NCI-H226 (cell line): ENCODE measurements at places on chromosomes 7 and 10.

DNA sequence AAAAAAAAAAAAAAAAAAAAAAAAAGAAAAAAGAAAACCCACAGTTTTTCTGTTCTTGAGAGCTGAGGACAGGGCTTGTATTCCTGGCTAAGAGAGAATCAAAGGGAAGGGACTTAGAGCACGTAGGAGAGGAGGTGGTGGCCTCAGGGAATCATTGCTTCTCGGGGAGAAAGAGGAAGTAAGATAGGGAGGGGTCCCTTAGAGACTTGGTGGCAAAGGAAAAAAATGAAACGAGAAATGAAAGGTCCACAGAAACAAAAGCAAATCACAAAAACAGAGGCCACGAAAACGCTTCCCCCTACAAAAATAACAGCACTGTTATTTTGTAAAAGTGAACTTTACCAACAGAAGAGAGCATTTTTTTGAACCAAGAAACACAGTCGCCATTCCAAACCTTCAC is 323.1 kb upstream of the GALNT17 start:
- DNase-seq = no peak

DNA sequence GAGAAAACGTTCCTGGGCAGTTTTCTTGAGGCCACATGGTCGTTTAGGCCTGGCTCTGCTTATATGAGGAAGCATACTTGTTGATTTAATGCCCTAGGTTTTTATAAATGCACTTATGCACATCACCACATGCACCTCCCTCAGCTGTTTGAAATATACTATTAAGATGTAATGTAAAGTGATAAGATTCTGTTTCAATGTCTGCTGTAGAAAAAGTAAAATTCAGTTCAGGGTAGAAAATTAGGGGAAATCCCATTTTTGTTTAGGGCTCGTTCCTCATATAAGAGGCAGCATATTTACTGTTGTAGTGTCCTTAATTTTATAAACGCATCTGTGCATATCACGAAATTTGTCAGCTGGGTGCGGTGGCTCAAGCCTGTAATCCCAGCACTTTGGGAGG is 7.8 kb upstream of the CAMK1D start:
- no peak for DNase-seq

DNA sequence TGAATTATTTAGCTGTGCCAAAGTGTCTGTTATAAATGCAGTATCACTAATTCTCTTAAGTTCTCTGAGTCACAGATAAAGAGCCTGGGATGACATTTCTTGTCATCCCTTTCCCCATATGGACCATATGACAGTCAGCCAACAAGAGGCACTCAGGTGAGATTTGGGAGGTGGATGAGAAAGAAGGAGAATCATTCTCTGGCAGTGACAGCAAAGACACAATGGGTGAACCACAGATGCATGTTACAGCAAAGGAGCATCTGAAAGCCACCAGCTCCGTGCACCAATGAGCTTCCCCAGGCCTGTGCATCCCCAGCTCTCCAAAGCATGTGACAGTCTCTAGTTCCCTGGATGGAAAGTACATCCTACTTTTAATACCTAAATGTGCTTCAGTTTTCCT is 10.8 kb downstream of the GIMAP6 start:
- no peak for DNase-seq

DNA sequence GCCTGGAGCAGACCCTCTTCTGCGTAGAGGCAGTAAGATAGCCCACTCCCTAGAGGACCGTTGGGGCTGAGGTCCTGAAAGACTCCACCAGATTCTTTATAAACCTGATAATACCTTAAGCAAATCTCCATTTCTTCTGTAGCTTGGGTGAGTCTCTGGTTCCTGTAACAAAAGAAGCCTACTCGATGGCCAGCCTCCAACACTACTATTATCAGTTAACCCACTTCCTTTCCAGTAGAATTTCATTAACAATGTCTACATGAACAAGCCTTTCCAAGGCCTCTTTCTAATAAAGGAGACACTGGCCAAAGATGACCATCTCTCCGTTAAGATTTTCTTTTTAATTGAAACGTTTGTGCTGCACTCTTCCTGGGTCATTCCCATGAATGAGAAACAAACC is 201.7 kb upstream of the KCTD7 start:
- no peak for DNase-seq

GRCh38 chr7:73887762-73888161 is 26.8 kb downstream of the TMEM270 start:
- no peak for DNase-seq

DNA sequence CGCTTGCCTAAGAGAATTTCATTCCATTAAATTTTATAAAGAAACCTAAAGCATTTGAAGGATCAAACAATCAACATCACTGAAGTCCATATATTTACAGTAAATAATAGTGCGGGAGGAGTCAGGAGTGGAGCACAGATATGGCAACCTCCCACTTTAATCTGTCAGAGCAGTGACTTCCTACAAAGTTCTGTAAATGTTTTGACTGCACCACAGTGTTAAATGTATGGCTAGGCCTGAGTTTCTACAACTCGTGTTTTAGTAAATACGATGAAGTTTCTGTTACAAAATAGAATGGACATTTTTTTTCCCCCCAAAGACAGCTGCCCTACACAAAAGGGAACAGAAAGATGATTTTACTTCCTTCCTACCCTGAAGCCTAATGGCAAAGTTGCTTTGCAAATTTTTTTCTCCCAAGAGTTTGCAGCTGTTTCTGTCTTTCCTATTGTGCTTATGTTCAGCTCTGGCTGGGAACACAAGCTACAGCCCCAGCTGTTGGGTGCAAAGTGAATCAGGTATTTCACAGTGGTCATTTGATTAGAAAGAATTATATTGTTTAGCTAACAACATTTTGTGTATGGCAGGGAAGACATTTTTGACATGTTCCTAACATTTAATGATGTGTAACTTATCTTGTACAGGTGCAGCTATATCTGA is 62.1 kb downstream of the MET start:
- DNase-seq = no peak

DNA sequence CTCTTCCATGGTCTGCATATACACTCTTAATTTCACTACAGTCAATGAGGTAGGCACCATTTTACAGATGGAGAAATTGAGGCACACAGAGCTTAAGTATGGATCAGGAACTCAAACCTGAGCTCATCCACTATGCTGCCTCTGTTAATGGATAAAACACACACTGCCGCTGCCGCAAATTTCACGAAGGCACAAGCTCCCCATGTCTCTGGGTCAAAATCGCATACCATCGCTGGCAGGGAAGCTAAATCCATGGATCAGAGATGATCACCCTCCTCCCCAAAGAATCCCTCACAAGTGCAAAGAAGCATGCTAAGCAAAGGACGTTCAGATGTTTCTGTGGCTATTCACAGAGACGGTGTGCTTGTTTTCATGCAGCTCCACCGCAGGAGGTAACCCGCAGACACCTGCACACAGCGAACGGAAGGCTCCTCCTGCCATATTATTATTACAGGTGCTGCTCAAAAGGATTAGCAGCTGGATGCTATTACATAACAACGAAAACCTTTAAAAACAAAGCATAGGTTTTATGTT is 109.3 kb downstream of the UBE2H start:
- no peak for DNase-seq
